ENCODE measurements at places on chromosomes 7 and 10. TPM values are rescaled to one million over a fixed set of nuclear protein-coding genes. Genes with fewer than 3 reads are reported as not detected.

JCAD gene
- total RNA-seq = 24.8 TPM

FANK1 gene
- 13.3 TPM for total RNA-seq

FFAR4 gene
- not detected for total RNA-seq

PRLHR gene
- total RNA-seq = not detected

IGFBP1 gene
- 1.3 TPM for total RNA-seq

JAZF1 gene
- total RNA-seq = 13.8 TPM

KLLN gene
- not detected for total RNA-seq

- H3K4me1 ChIP-seq = no peaks in the 10 kb centered on the region
- no peak for DNase-seq
- no peak overlapping the region for H3K27ac ChIP-seq
- H3K36me3 ChIP-seq = no peaks in the 10 kb centered on the region
These were observed 26.8 kb downstream of the ACADSB start for GRCh38 chr10:123035467-123036086.

DNA sequence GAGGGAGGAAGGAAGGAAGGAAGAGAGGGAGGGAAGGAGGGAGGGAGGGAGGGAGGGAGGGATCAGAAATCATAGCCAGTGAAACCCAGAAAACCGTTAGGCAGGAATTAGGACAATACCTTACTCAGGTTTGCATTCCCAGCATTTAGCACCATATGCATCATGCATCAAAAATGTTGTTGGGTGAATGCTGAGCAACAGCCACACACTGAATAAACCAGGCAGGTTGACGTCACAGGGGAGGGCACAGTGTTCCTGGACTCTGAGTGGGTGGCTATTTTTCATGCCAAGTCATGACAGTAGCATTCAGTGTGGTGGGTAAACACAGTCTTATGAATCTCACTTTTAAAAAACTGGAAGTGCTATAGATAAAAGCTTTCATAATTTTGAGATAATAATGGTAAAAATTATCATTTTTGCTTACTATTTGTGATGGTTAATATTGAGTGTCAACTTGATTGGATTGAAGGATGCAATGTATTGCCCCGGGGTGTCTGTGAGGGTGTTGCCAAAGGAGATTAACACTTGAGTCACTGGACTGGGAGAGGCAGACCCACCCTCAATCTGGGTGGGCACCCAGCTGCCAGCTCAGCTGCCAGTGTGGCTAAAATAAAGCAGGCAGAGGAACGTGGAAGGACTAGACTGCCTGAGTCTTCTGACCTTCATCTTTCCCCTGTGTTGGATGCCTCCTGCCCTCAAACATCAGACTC lies 199.1 kb upstream of the PRKCQ start:
- peak overlapping the region; percentile 49 for H3K4me3 ChIP-seq
- H3K27ac ChIP-seq = peak overlapping the region; percentile 89
- DNase-seq = peak; percentile 99

DNA sequence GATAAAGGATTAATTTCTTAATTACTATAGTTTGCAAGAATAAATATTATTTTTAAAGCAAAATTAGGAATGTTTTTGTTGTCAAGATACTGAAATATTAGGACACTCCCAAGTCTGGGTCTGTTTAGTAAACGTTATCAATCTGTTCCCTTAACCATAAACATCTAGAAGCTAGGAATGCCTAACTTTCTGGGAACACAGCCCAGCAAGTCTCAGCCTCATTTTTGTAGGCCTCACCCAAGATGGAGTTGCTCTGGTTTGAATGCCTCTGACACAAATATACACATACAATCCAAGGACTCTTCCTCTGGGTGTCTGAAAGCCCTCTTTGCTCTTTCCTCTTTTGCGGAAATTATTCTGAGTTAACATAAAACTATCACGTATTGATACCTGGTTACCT lies 487.4 kb upstream of the CELF2 start:
- no peak for DNase-seq
- no peak overlapping the region for H3K4me3 ChIP-seq
- H3K4me1 ChIP-seq = peaks cover 6% of the 10 kb centered on the region
- H3K36me3 ChIP-seq = no peaks in the 10 kb centered on the region

DNA sequence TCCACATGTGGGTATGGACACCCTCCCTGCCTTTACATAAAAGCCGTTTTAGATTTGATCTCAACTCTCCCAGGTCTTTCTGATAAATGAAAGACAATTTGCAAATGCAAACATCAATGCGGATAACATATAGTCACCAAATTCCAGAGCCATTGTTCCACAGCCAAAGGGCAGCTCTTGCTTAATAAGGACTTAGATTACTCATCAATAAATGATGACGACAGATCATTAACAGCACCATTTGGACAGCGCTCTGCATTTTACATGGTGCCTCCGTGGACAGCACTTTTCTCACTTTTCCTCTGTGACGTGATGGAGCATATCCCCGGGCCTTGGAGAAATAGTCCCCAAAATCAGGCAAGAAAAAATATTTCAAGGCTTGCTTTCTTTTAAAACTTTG lies 370.3 kb upstream of the CELF2 start:
- H3K27ac ChIP-seq = no peak overlapping the region
- no peaks in the 10 kb centered on the region for H3K36me3 ChIP-seq
- H3K4me3 ChIP-seq = no peak overlapping the region
- DNase-seq = peak; percentile 10
- H3K27me3 ChIP-seq = no peaks in the 10 kb centered on the region

DNA sequence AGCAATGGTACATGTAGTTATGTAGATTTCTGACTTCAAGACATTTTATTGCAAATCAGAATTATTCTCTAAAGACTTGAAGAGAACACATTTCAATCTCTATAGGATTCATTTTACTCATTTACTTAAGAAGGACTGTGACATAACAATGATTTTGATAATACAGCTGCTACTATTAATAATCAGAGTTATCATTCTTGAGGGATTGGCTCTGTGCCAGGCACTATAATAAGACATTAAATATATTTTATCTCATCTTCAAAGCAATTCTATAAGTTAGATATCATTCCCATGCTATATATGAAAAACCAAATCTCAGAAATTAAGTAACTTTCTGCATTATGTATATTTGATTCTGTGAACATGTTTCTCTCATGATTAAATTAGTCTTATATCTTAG lies 103.7 kb upstream of the CALCR start:
- H3K4me3 ChIP-seq = no peak overlapping the region
- no peaks in the 10 kb centered on the region for H3K4me1 ChIP-seq
- no peak overlapping the region for H3K27ac ChIP-seq

DNA sequence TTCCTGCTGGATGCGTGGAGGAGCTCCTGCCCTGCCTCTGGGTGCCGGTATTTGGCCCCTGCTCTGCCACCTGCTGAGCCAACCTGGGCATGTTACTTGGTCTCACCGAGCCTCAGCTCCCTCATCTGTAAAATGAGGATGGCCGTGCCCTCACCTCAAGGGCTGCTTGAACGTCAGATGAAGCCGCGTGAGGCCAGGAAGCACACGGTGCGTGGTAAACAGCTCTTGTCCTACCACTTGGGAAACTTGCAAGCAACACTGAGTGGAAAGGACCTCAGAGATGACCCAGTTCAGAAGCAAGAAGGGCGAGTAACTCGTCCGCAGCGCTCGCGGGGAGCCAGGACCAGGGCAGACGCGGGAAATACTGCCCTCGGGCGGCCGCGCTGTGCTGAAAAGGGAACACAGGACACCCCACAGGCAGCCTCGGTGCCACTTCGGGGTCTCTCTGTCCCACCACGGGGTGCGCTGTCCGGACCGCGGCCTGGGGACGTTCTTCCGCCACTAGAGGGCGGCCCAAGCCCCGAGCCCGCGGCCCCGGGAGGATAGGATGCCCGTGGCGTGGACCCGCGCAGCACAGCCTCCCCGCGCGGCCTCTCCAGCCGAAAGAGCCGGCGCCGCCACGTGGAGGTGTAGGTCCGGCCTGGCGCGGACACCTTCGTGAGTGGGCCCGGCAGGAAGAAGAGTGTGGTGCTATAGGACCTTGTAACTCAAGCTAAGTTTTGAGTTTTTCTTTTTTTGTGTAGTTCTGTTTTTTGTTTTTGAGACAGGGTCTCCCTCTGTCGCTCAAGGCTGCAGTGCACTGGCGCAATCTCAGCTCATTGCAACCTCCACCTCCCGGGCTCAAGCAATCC lies 94.1 kb downstream of the PRKAG2 start:
- no peak overlapping the region for H3K27ac ChIP-seq
- no peaks in the 10 kb centered on the region for H3K36me3 ChIP-seq
- DNase-seq = peak; percentile 77
- H3K4me1 ChIP-seq = no peaks in the 10 kb centered on the region
- peaks cover 16% of the 10 kb centered on the region for H3K27me3 ChIP-seq

- peaks cover 31% of the 10 kb centered on the region for H3K27me3 ChIP-seq
- DNase-seq = no peak
- H3K4me3 ChIP-seq = no peak overlapping the region
- no peaks in the 10 kb centered on the region for H3K4me1 ChIP-seq
These were observed 5.3 kb upstream of the ACHE start for GRCh38 chr7:100900978-100901377.

GRCh38 chr10:22218448-22218847 lies 633 bp upstream of the EBLN1 start:
- H3K4me1 ChIP-seq = no peaks in the 10 kb centered on the region
- no peak for DNase-seq
- H3K27ac ChIP-seq = no peak overlapping the region
- no peaks in the 10 kb centered on the region for H3K27me3 ChIP-seq

DNA sequence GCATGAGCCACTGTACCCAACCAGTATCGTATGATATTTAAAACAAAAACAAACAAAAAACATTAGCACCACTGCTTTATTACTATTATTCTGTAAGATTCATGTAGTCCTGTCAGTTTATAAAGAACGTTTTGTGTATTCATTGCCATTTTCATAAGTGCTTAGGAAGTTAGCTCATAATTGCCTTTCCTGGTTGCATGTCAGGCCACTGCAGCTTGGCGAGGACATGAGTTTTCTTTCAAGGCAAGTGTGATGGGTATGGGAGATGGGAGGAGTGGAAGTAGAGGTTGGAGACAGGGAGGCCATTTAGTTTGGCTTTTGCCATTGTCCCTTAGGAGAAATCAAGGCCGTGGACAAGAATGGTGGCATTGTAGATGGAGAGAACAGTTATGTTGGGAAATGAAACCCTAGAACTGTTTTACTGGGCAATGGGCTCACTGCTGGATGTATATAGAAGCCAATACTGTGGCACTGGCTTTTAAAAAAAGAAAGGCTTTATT lies 48.9 kb downstream of the TYW1 start:
- H3K36me3 ChIP-seq = no peaks in the 10 kb centered on the region
- H3K27ac ChIP-seq = no peak overlapping the region
- H3K4me3 ChIP-seq = no peak overlapping the region
- H3K4me1 ChIP-seq = peaks cover 16% of the 10 kb centered on the region
- no peaks in the 10 kb centered on the region for H3K27me3 ChIP-seq

DNA sequence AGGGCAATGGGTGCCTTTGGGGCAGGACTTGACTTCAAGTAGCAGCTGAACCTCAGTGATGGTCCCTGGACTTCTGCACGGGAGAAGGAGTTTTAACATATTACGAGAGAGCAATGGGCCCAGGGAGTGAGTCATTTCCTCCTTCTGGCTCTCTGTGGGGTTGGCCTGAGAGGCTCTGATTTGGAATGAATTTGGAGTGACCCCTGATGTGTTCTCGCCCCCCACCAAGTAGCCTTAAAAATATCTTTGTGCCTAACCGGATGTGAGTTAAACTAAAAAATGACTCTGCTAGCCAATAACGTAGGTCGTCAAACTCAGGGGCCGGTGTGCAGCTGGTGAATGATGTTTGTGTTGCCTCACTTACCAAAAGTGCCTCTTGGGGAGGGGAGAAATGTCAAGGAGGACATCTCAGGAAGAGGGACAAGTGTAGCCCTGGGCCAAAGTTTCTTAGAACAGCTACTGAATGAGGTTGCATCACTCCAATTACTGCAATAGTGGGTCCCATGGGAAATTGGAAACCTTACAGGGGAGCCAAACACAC lies 656.6 kb downstream of the INHBA start:
- DNase-seq = no peak
- H3K36me3 ChIP-seq = no peaks in the 10 kb centered on the region
- no peaks in the 10 kb centered on the region for H3K27me3 ChIP-seq
- no peaks in the 10 kb centered on the region for H3K4me1 ChIP-seq
- H3K4me3 ChIP-seq = no peak overlapping the region

DNA sequence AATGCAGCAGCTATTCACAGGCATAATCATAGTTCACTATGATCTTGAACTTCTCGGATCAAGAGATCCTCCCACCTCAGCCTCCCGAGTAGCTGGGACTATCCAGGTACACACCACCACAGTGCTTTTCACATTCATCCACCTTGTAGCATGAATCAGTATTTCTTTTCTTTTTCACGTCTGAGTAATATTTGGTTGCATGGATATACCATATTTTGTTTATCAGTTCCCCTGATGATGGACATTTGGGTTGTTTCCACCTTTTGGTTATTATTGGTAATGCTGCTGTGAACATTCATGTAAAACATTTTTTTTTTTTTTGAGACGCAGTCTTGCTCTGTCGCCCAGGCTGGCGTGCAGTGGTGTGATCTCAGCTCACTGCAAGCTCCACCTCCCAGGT lies 3.6 kb upstream of the TBC1D12 start:
- no peak overlapping the region for H3K27ac ChIP-seq
- no peaks in the 10 kb centered on the region for H3K27me3 ChIP-seq
- H3K36me3 ChIP-seq = no peaks in the 10 kb centered on the region
- no peak for DNase-seq

- H3K4me1 ChIP-seq = no peaks in the 10 kb centered on the region
These were observed 655.0 kb upstream of the MGMT start for GRCh38 chr10:128812000-128812399.

DNA sequence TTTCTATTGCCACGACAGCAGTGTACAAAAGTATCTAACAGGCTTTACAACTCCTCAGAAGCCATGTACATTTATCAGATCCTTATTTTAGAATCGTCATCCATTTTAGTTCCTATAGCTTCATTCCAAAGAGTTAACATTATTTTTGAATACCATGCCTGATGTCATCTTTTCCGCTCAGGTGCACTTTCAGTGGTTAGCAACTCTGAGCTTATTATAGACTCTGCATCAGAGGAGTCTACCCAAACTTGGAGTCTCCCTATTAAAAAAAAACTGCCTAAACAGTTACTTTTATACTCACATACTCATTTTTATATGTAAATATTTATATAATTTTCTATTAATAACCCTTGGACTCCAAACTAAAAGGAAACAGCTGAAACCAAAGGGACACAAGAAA lies 31.6 kb upstream of the PRSS37 start:
- no peaks in the 10 kb centered on the region for H3K4me1 ChIP-seq
- no peak overlapping the region for H3K27ac ChIP-seq
- no peaks in the 10 kb centered on the region for H3K36me3 ChIP-seq
- no peaks in the 10 kb centered on the region for H3K27me3 ChIP-seq
- no peak for DNase-seq

DNA sequence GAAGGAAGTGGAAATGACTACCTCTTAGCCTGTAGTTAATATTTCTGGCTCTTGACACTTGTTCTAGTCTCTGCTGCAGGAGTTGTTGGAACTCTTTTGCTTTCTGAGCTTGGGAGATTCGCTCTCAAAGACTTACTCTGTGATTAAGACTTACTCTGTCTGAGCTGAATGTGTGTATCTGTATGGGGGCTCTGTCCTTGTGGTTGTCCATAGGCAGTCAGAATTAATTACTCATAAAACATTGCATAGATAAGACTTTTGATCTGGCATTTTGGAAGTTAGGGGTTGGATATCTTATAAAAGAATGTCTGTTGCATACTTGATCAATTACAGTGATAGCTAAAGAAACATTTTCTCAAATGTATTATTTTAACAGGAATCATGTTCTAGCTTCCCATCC lies 199.2 kb upstream of the KIAA1217 start:
- 0 out of 2 replicates have a peak, but pooled peaks cover 4% of the 10 kb centered on the region for H3K27me3 ChIP-seq
- peaks cover 10% of the 10 kb centered on the region for H3K4me1 ChIP-seq
- no peaks in the 10 kb centered on the region for H3K36me3 ChIP-seq
- no peak overlapping the region for H3K27ac ChIP-seq
- H3K4me3 ChIP-seq = no peak overlapping the region

Data from GM23248 (cell line).